HCT116 (cell line): ENCODE measurements at places on chromosomes 5 and 9.
A peak's percentile ranks its signal among the peaks of the same experiment; 100 is the strongest.

DNA sequence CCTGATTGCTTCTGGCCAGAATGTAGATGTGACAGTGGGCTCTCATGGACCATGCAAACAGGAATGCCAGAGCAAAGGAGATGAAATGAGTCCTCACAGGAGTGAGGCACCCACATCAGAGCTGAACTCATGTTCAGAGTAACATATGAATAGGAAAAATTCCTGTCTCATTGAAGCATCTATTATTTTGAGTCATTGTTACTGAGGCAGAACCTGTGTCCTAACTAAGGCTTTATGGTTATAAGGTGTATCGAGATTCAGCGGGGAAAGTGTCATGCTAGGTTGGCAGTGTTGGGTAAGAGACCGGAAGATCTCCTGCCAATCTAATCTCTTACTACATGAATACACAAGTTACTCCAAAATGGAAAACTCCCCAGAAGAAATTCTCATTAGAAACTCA is 304.1 kb downstream of the TRPM3 start:
- no peak for DNase-seq

GRCh38 chr9:134882204-134882785 is 1.7 kb downstream of the FCN2 start:
- no peak for DNase-seq

DNA sequence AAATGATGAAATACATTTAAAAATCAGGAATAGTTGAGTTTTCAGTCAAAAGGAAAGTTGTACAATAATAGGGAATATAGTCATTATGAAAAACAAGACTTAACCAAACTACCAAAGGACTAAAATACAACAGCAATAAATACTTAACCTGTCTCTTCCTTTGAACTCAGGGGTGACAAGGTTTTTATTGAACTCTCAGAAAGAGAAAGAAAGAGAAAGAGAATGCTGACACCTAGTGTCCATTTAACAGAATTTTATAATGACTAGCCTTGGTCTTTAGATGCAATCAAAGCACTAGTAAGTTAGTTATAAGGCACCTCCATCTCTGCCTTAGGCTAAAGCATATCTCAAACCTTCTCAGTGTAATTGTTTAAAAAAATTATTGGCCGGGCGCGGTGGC is 47.5 kb downstream of the UIMC1 start:
- DNase-seq: peak; percentile 10

DNA sequence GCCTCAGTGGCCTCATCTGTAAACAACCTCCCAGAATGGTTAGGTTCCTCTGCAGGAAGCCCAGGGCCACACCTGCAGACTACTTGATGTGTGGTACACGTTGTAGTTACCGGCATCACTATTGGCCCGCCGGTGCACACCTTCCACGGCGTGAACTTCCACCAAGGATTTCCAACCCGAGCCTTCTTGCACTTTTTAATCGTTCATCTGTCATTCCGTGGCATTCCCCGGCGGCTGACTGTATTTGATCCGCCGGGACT is 5.3 kb upstream of the TRIM41 start:
- DNase-seq: no peak
